Foreskin fibroblast (primary cell): ENCODE measurements at places on chromosomes 5 and 9.
A peak's percentile ranks its signal among the peaks of the same experiment; 100 is the strongest.

DNA sequence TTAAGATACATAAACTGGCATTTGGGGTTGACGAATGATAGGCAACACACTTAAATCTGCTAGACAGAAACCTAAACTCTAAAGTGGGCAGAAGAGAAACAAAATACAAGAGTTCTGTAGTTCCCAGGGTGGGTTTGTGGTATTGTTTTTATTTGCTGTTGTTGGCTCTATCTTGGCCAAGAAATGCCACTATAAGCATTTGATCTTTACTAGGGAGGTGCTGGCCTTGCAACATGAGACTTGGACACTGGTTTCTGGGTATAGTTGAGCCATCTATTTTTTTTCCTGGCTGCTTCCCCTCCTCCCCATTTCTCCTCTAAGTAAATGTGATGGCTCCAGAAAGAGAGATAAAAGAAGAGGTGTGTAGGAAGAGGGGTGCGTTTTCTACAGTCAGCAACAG is 251.2 kb downstream of the SLIT3 start:
- no peak for DNase-seq

DNA sequence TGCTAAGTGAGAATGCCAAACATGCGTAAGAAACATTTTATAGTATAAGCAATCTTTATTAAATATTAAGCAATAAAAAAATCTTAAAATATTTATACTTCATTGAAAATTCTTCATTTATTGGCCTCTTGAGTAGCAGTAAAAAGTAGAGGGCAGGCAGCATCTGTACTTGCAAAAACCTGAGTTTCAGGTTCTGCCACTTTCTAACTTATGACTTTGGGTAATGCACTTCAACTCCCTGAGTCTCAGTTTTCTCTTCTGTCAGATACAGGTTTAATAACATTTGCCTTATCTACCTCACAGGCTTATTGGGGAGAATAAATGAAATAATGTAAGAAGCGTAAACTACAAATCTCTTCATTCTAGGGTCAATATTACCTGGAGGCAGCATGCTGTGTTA is 19.8 kb upstream of the MCTP1 start:
- DNase-seq: no peak

GRCh38 chr9:97984188-97985057 is 1.3 kb downstream of the ANP32B start:
- DNase-seq: peak; percentile 94

GRCh38 chr5:35195472-35195852 is 34.8 kb downstream of the PRLR start:
- DNase-seq: no peak

DNA sequence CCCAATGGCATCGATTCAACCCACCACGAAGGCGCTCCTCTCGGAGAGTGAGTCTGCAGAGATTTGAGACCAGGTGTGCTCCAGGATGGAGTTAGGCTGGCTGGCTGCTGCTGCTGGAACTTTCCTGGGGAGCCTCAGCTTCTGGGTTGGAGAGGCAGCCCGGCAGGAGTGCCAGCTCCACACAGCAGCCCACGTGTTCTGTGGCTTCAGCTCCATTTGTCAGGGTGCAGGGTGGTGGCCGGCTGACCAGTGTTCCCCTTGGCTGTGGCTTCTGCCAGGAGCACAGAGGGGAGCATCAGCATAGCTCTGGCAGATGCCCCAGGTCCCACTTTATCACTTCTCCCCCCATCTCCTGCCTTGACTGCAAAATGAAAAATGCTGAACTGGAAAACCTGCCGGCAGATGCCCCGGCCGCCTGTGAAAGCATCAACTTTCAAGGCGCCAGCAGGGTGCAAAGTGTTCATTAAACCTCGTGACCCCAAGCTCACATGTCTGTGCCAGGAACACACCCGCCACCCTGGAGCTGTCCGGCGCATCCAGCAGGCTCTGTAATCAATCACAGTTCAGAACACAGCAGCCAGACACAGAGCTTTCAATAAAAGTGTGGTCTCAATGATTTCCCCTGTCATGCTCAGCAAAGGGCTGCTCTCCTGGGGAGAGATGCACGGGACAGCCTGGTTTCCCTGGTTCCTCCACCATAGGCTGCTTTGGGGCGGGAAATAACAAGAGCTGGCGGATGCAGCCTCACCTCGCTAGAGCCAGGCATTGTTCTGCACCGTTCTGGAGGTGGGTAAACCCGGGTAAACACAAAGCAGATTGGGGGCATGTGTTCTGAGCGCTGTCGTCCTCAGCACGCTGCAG is 53.2 kb downstream of the TRIP13 start:
- no peak for DNase-seq

GRCh38 chr9:105828596-105829213 is 134.4 kb downstream of the TMEM38B start:
- DNase-seq: no peak

DNA sequence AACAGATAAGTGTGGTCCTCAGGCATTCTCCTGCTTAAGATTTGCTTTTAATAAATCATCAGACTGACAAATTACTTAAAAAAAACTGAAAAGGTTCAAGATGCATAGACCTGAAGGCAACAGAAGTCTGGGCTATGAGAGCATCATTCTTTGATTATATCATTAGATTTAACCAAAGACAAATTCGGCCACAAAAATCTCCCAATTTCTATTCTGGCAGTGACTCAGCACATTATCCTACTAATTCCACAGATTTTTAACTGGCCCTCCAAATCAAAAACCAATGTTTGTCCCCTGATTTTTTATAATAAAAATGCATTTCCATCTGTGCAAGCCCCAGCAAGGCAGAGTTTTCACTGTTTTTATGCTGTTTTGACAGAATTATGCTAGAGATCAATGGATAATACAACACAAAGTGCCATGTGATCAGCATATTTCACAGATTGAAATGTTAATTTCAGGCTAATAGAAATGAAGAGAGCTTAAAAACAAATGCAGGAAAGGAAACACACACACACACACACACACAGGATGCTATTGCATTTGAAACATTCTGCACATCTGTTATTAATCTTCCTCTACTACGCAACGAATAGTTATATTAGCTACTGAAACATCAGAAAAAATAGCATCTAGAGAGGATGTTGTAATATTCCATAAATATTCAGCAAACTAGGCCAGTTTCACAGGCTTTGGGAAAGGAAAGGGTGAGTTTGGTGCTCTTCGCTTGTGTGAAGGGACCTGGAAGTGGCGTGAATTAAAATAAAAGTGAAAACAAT is 177.6 kb upstream of the ST8SIA4 start:
- DNase-seq: no peak

DNA sequence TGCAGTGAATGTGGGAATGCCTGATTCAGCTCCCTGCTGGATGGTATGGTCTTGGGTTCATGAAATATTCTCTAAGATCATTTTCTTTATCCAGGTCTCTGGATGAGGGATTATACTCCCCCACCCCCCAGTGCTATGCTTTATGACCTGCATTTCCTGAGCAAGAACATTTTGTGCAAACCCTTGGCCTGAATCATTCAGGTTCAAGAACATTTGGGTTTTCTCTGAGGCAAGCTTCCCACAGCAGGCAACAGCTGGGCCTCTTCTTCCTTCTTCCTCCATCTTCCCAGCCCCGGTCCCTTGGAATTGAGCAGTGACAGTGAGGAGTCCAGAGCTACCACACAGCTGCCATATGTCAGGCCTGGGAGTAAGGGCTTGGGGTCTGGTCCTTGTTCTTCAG is 58.6 kb upstream of the TNFSF15 start:
- DNase-seq: no peak

DNA sequence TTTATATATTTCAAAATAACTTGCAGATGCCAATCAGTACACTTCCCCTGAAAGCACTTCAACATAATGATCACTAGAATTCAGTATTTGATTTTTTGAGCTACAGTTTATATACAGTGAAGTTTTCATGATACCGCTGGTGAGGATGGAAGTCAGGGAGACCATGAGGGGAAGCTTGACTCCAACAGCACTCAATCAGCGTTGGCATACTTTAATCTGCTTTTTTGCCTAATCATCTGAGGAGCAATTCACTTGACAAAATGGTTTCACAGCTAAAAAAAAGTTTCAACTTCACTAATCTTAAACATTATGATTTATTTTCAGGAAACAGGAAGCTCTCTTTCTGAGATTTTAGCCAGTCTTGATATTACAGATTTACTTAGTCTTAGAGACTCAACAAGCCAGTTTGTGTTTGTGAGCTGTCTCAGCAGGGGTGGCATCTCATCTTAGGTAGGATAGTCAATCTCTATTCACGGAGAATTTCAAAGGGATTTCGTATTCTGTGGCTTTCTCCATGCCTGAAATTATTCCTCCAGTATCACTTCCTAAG is 111.4 kb upstream of the ARRDC3 start:
- no peak for DNase-seq

DNA sequence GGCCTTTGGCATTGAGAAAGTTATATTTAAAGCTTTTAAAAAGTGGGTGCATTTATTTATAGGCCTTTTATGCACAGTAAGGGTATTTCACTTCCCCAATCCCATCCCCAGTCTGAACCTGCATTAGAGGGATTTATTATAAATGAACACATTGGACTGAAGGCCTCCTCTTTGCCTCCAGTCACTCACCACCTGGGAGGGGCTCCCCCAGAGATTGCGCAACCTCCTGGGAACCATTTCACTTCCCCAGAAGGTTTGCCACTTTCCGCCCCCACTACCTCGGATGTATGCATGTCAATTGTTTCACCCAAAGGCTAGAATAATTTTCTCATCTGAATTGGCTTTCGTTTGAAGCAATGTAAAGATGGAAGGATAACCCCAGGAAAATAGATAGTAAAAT is 29.8 kb upstream of the VCAN start:
- DNase-seq: no peak

DNA sequence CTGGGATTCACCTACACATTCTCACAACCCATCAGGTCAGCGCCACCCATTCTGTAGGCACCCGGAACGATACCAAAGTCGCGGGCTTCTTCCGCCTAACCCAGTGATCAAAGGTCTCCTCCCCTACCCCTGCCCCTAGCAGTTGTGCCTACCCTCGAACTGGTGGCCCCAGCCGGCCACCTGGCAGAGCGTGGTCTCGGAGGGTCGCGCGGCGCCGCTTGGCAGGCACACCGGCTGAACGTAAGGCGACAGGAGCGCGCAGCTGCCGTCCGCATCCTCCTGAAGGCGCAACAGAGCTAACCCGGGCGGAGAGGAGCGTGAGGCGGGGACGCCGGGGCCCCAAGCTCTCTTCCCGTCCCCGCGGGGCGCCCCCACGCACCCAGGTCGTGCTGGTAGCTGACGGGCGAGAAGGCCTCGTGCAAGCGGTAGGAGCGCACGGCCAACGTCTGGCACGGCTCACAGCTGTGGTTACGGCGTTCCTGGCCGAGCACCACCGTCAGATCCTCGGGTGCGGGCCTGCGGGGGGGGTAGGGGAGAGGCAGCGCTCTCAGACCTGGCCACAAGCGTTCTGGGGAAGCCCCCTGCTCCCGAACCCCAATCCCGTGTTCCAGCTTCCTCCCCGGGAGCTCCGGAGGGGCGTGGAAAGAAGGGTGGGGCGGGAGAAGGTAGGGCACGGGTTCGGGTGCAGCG is 2.8 kb upstream of the PFN3 start:
- no peak for DNase-seq

- peak; percentile 11 for DNase-seq
Measured at GRCh38 chr9:38527503-38527902, 92.9 kb downstream of the ANKRD18A start.

DNA sequence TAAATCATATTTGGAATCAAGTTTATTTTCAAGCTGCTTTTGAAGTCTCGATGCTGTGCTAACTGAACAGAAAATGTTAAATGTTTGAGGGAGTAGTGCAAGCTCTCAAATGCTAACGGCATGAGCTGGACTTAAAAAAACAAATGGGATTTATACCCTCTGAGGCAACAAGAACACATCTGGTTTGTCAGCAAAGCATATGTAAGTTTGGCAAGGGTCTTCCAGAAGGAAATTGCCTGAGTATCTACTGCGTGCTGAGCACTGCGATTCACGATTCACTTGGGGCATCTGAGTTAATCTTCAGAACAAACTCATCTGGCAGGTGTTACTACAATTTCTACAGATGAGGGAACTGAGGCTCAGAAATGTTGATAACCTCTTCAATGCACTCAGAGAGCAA is 98.4 kb upstream of the C9orf72 start:
- no peak for DNase-seq

- DNase-seq: no peak
Measured at GRCh38 chr5:61919920-61920319, 386.1 kb upstream of the KIF2A start.

GRCh38 chr9:134748591-134748990 is 107.0 kb downstream of the COL5A1 start:
- DNase-seq: no peak

DNA sequence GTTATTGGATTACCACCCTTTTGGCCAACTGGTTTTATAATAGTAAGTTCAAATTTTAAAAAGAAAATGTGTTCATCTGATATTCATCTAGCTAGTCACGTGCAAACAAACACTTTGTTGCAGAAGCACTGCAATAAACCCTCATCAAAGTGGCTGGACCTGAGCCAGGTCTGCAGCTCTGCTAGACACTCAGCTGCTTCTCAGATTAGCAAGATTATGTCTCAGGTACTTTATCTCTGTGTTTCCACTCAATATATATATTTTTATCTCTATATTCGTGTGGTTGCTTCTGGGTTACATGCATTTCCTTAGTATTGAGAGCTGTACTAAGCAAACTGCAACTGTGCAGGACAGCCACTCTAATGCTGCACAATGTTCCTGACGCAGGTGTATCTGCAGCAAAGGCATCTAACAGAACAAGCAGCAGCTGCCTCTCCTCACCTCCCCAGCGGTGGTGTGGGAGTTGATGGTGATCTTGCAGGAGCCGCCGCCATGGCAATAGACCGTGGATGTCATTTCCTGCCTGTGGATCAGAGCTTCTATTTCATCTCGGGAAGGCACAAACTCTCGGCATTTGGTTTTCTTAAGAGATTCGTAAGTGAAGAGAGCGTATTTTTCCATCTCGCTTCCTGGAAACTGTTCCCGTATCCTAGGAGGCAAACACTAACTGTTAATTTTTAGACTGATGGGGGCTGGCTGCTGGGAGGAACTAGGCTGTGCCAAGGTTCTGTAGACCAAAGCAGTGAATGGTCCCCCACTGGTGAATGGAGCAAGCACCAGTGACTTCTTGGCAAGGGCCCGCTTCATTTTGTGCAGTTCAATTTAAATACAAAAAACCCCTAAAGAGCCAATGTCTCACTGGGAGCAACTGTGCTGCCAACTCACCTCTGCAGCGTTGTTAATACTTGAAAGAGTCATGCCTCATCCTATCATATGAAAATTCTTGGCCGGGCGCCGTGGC is 56.7 kb upstream of the RETREG1 start:
- DNase-seq: no peak

- DNase-seq: no peak
Measured at GRCh38 chr5:78638973-78639669, 9.5 kb downstream of the LHFPL2 start.
